COR-L47 (cell line): ENCODE measurements at places on chromosomes 5 and 9.

- peak; percentile 16 for DNase-seq
Measured at GRCh38 chr9:76419782-76420380, 25.7 kb upstream of the RFK start.

- no peak for DNase-seq
Measured at GRCh38 chr9:97556721-97557605, 55.5 kb downstream of the TMOD1 start.

DNA sequence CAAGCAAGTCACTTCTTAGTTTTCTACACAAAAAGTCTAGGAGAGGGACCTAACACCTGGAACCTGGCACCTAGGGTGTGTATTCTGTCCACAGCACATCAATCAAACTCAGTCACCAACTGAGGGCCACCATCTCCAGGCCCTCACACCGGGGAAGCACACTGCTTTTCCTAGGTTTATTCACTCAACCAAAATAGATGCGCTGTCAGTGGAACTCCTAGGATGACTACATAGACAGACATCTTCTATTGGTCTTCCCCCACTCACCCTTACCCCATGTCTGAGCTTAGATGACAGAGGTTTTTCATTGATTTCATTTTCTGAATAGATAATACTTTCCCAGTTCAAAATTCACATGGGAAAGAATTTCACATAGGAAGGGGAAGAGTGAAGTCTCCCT lies 59.2 kb downstream of the RNF130 start:
- no peak for DNase-seq

GRCh38 chr5:148748702-148749392 lies 77.6 kb upstream of the ADRB2 start:
- DNase-seq: no peak

DNA sequence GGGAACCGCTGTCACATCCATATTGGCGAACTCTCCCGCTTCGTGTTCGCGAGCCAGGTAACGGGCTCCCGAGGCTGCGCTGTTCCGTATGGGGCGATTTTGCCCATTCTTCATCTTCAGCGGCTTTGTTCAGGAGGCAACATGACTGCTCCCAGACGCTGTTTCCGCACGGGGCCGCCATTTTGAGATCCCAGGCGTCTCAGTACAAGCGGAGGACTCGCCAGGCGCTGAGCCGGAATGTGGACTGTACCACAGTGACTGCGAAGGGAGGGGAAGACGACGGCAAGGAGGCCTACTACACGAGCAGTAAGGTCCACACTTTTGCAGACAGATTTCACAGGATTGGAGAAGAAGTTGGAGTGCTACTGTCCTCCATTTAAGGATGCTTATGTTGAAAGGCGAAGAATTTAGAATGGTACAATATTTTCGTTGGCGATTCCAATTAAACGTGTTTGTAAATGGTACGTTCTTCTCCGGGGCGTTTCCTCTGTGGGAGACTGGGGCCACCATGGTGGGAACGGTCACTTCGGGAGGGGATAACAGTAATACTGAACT lies 41.6 kb upstream of the ZNF300 start:
- no peak for DNase-seq

GRCh38 chr9:11107196-11107595 lies 494.4 kb upstream of the PTPRD start:
- no peak for DNase-seq

DNA sequence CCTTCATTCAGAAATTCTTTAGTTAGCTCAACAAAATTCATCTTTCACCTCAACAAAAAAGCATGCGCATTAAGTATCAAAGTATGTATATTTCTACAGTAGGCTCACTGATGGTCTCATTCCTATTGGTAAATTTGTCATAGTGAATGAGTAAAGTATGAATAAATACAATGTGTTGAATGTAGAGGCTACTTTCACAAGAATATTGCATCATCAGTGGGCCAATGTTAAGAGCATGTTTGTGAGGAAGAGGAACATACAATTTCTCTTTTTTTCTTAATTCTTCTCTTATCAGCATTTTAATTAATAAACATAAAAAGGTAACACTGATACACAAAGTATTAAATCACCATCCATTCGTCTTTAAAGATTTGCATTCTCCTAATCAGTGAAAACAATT lies 505.1 kb downstream of the CETN3 start:
- no peak for DNase-seq

DNA sequence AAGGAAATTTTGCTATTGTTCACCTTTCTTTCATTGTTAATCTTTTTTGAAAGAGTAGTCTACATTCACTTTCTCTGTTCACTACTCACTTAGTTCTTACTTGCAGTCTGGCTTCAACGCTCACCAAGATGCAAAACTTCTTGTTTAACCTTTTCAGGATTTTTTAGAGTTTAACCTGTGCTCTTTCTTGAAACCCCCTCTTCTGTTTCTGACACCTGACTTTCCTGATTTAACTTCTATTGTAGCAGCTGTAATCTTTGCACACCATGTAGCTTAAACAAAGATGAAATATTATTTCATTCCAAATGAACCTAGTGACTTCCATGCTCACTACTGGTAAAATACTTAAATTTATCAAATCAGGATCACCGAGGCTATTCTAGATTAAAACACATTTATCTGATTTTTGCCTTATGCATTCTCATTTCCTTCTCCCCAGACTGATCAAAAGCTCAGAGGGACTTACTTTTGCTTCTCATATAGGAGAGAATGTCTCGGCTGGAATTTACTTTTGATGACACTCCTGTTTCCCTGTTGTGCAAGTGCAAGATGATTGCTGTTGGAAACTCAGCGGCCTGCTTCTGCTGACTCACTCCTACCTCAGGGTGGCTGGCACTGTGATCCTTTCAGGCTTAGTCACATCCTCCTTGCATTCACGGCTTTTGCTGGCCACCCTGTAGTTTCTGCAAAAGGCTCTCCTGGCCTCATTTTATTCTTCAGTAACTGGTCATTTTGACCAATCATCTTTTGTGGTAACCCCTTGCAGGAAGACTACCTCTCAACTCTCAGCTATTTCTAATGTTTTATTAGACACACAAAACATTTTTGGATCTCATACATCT lies 109.3 kb upstream of the IFNE start:
- DNase-seq: no peak

DNA sequence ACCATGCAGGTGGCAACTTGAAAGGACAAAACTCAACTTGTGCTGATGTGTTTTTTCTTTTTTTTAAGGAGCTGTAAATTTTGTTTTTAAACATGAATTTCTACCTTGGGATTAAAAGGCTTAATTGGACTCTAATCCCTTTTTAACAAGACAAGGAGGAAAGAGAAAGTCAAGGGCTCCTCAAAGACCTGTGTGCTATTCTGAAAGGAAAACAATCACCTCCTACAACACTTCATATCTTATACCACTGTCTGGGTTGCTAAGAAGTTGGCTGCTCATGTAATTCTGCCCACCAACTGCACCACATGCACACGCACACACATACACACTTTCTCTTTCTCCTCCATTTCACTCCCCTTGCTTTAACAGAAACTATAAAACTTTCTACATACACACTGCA lies 78.6 kb downstream of the SH3RF2 start:
- DNase-seq: no peak
